ENCODE measurements at places on chromosomes 5 and 9.

GRCh38 chr5:69525490-69525889, 32.9 kb downstream of the OCLN start:
- DNase-seq, result no peak
- no peak overlapping the region for H3K27ac ChIP-seq
- H3K27me3 ChIP-seq, result no peaks in the 10 kb centered on the region
- H3K4me1 ChIP-seq, result no peaks in the 10 kb centered on the region
- H3K36me3 ChIP-seq, result no peaks in the 10 kb centered on the region

- peaks cover 14% of the 10 kb centered on the region for H3K4me1 ChIP-seq
- peak overlapping the region; percentile 91 for H3K4me3 ChIP-seq
- no peak overlapping the region for H3K27ac ChIP-seq
- DNase-seq, result no peak
Observed at GRCh38 chr5:177592905-177593304, 902 bp downstream of the TMED9 start.

DNA sequence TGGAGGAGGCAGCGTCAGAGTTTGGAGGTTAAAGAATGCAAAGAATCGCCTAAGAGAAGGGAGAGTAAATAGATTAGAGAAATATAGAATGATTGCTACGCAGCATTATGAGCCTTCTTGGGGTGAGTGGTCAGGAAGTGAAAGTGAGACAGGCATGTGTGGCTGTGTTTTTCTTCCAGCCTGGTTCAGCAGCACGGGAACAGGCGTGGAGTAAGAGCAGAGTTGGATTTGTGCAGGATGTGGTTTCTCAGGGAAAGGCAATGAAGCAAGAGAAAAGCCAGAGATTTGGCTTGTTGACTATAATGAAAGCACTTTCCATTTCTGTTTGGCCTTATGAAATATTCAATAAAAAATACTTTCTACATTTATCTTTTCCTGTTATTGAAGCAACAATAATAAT, 34.3 kb upstream of the FRMD3 start:
- H3K36me3 ChIP-seq, result no peaks in the 10 kb centered on the region
- H3K27me3 ChIP-seq, result no peaks in the 10 kb centered on the region
- H3K4me1 ChIP-seq, result no peaks in the 10 kb centered on the region
- no peak for DNase-seq

- no peaks in the 10 kb centered on the region for H3K27me3 ChIP-seq
- peaks cover 34% of the 10 kb centered on the region for H3K36me3 ChIP-seq
Observed at GRCh38 chr5:37189355-37189754, 59.8 kb downstream of the CPLANE1 start.

DNA sequence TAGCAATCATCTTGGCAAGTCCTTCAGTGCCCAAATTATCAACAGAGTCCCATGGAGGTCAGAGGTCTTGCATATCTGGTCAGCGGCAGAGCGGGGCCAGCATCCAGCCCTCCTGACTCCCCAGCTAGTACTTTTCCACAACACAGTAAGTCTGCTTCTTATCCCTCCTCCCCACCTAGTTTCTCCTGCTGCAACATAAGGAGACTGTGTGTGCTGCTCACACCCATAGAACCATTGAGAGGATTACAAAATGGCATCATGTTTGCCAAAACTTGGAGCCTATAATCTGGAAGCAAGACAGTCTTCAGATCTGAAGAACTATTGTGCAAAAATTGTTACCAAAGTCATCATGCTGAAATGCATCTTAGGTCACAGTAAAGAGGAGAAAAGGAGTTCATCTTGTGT, 125.8 kb upstream of the ZNF366 start:
- DNase-seq, result no peak
- H3K27ac ChIP-seq, result no peak overlapping the region
- no peak overlapping the region for H3K4me3 ChIP-seq
- no peaks in the 10 kb centered on the region for H3K36me3 ChIP-seq
- H3K4me1 ChIP-seq, result no peaks in the 10 kb centered on the region
- no peaks in the 10 kb centered on the region for H3K27me3 ChIP-seq

- no peak overlapping the region for H3K4me3 ChIP-seq
- H3K36me3 ChIP-seq, result no peaks in the 10 kb centered on the region
- no peak for DNase-seq
- H3K4me1 ChIP-seq, result no peaks in the 10 kb centered on the region
Observed at GRCh38 chr5:171966270-171966669, 40.2 kb downstream of the FBXW11 start.

DNA sequence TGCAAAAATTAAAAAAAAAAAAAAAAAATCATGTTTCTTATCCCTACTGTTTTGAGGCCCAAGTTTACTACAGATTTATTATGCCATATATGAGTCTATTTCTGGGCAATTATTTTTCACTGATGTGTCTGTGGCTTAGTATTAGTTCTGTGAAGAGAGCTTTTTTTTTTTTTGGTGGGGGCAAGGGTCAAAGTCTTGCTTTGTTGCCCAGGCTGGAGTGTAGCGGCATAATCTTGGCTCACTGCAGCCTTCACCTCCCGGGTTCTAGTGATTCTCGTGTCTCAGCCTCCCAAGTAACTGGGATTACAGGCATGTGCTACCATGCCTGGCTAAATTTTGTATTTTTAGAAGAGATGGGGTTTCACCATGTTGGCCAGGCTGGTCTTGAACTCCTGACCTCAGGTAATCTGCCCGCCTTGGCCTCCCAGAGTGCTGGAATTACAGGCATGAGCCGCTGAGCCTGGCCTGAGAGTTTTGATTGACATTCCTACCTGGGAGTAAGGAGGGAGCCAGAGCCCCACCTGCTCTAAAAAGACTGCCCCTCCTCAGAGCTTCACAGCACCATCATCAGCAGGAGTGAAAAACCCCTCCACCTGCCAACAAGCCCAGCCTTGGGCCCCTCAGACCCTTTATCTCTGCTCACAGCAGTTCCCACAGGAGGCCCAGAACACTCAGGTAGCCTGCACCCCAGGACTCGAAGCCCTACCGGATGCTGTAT, 36.1 kb upstream of the JADE2 start:
- no peaks in the 10 kb centered on the region for H3K4me1 ChIP-seq
- DNase-seq, result no peak
- H3K36me3 ChIP-seq, result no peaks in the 10 kb centered on the region
- no peak overlapping the region for H3K27ac ChIP-seq

- no peak for DNase-seq
- H3K27ac ChIP-seq, result no peak overlapping the region
- H3K27me3 ChIP-seq, result no peaks in the 10 kb centered on the region
- no peaks in the 10 kb centered on the region for H3K36me3 ChIP-seq
- H3K4me1 ChIP-seq, result no peaks in the 10 kb centered on the region
Observed at GRCh38 chr5:122263352-122264030, 48.5 kb upstream of the SNCAIP start.

GRCh38 chr9:65444943-65445342, 159.9 kb upstream of the FOXD4L5 start:
- DNase-seq, result no peak
- no peak overlapping the region for H3K4me3 ChIP-seq
- H3K27me3 ChIP-seq, result no peaks in the 10 kb centered on the region
- H3K4me1 ChIP-seq, result no peaks in the 10 kb centered on the region
- H3K27ac ChIP-seq, result no peak overlapping the region

DNA sequence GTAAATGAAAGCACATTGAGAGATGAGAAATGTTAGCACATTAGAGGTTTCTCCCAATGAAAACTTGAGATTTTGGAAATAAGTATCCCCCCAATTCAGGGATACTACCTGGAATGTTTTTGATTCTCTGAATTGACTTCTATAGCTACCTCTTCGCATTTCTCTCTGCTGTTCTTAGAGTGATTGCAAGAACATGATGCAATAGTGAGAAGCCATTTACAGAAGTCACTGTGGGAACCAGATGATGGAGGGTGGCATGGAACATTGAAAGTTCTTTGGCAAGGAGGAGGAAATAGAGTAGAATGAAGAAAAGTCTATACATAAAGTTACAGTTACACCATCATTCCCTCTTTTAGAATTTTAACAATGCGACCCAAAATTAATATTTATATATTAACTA, 9.2 kb downstream of the NPR3 start:
- no peaks in the 10 kb centered on the region for H3K27me3 ChIP-seq
- no peaks in the 10 kb centered on the region for H3K4me1 ChIP-seq
- no peak for DNase-seq
- no peaks in the 10 kb centered on the region for H3K36me3 ChIP-seq
- no peak overlapping the region for H3K4me3 ChIP-seq

DNA sequence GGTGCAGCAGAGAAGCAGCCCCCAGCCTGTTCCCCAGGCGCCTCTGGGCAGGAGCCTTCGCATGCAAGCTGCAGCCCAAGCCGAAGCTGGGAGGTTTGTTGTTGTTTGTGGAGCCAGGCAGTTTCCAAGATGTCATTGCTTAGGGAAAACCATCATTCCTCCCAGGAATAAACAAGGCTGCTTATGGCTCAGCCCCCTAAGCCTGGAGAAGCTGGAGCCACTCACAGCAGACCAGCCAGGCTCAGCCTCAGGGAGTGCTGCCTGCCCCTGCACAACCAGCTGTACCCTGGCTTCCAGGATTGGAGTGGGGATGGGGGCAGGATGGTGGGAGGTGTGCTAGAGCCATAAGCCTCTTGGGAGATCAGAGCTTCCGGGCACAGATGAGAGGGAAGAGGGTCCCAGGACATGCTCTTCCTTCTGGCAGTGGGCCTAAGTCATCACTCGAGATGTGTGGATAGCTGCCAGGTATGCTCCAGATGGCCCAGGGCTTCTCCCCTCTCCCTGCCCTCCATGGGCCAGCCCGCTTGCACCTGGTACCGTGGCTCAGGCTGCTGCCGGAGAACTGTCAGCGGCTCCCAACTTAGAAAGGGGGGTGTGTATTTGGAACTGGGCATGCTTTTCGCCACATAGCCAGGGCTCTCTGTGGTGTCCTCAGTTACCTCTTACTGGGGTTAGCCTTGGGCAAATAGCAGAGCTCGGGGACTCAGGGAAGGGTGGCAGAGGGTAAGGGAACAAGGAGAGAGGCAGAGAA, 105.2 kb downstream of the RGS3 start:
- H3K36me3 ChIP-seq, result no peaks in the 10 kb centered on the region
- peak; percentile 76 for DNase-seq
- H3K27ac ChIP-seq, result no peak overlapping the region
- no peak overlapping the region for H3K4me3 ChIP-seq

GRCh38 chr5:55897905-55898304, 46.7 kb downstream of the IL31RA start:
- no peaks in the 10 kb centered on the region for H3K4me1 ChIP-seq
- H3K27ac ChIP-seq, result no peak overlapping the region
- no peak overlapping the region for H3K4me3 ChIP-seq
- DNase-seq, result no peak
- H3K27me3 ChIP-seq, result no peaks in the 10 kb centered on the region

DNA sequence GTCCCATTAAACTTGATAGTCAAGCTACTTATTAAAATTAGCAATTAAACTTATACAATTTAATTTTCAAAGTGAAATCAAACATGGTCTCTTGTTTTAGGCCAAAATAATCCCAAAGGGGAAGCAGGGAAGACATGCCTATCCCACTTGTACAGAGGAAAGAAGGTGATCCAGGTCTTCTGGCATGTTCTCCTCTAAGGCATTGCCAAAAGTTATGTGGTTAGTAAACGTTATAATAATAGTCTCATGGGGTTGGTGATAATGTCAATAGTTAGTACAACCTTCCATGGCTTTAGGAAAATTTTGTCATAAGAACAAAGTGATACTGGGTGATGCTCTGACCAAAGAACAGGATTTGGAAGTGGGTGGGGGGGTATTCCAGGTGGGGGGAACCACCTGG, 52.8 kb downstream of the ROR2 start:
- no peaks in the 10 kb centered on the region for H3K36me3 ChIP-seq
- H3K4me1 ChIP-seq, result peaks cover 43% of the 10 kb centered on the region
- no peaks in the 10 kb centered on the region for H3K27me3 ChIP-seq
- no peak overlapping the region for H3K27ac ChIP-seq

- H3K36me3 ChIP-seq, result no peaks in the 10 kb centered on the region
- no peaks in the 10 kb centered on the region for H3K27me3 ChIP-seq
- no peaks in the 10 kb centered on the region for H3K4me1 ChIP-seq
Observed at GRCh38 chr5:165829504-165829903, 2324.1 kb downstream of the MAT2B start.

DNA sequence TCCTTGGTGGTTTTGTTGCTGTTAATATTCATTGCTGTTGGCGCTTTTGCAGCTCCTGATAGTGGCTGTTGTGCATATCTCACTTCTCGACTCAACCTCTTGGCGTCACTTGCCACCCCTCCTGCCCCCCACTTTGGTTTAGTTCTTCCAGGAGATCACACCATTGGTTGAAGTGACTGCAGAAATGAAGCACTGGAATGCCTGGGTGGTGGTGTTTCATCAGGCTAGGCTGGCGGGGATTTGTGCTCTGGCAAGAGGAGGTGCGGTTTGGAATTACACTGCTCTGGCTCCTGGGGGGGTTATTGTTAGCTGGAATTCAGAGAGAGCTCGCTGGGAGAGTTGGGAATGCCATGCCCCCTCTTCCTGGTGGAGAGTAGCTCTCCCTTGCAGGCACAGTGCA, 11.5 kb downstream of the PRRC2B start:
- no peaks in the 10 kb centered on the region for H3K36me3 ChIP-seq
- H3K27me3 ChIP-seq, result no peaks in the 10 kb centered on the region
- peak; percentile 46 for DNase-seq
- peak overlapping the region; percentile 38 for H3K27ac ChIP-seq
- H3K4me3 ChIP-seq, result no peak overlapping the region
- peaks cover 74% of the 10 kb centered on the region for H3K4me1 ChIP-seq

DNA sequence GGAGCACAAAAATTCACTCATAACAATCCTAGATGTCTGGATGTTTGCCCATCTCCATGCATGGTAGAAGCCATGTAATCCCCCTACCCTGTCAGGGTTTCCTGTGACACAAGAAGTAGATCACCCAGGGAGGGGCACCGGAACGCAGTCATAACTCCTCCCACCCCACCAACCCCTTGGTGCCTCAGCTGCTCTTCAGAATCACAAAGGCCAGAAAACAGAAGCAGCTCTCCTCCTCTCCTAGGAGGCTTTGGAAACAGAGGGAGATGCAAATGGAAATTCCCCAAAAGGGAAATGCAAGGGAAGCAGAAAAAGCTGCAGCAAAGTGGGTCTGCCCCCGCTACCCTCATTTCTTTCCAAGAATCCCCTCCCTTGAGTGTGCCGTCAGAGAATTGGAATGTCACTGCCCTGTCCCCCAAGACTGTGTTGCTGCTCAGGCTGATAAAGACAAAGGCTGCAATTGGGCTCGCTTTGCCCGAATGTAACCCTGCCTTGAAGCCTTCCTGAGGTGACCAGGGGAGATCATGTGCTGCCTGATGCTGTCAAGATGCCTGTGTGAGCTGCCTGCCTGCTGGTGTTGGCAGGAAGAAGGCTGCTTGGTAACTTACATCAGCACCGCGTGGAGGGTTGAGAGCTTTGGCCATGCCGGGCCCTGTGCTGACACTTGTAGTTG, 65.5 kb upstream of the ABCA1 start:
- no peaks in the 10 kb centered on the region for H3K27me3 ChIP-seq
- no peak overlapping the region for H3K4me3 ChIP-seq
- H3K27ac ChIP-seq, result peak overlapping the region; percentile 92
- no peaks in the 10 kb centered on the region for H3K36me3 ChIP-seq
- DNase-seq, result peak; percentile 60
- H3K4me1 ChIP-seq, result peaks cover 32% of the 10 kb centered on the region

DNA sequence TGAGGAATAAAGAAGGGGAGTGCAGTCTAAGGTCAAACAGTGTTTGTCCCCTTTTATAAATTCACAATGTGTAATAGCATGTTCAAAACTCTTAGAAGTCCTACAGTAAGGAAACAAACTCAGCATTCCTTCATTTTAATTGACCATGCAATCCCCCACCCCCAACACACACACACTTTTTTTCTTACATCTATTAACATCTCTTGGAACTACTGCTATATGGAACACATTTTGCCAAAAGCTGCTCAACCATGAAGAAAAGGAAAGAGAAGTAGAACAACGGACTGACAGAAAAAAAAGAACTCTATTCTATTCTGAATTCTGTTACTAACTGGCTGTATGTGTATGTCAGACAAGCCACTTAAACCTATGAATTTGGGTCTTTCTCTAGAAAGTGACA, 2.8 kb upstream of the CTNNAL1 start:
- peak; percentile 5 for DNase-seq
- peak overlapping the region; percentile 55 for H3K27ac ChIP-seq
- H3K27me3 ChIP-seq, result no peaks in the 10 kb centered on the region
- no peaks in the 10 kb centered on the region for H3K36me3 ChIP-seq
- no peak overlapping the region for H3K4me3 ChIP-seq

All from spinal cord (tissue), 10 donors.